A549 treated with GW870086 at 1 μM for 4 hours (cell line): ENCODE measurements at places on chromosomes 7 and 10. TPM values are rescaled to one million over a fixed set of nuclear protein-coding genes. Genes with fewer than 3 reads are reported as not detected.

Gene TCF7L2
- 14.3 to 19.7 TPM (median 17.6 TPM) in 5 replicates for total RNA-seq

Gene SFTPA1
- total RNA-seq: not detected in 5 replicates

Gene EPHB6
- 0.35 to 0.98 TPM (median 0.57 TPM) in 5 replicates for total RNA-seq

Gene CALML5
- not detected in 5 replicates for total RNA-seq

Gene PTPN20
- 3.7 to 4.7 TPM (median 4.1 TPM) in 5 replicates for total RNA-seq

Gene SEC61A2
- 12.2 to 13.6 TPM (median 12.7 TPM) in 5 replicates for total RNA-seq

Gene ANKMY2
- total RNA-seq: 12.6 to 14.8 TPM (median 14.3 TPM) in 5 replicates

Gene CYP2C18
- total RNA-seq: 0.05 to 0.08 TPM (median 0.07 TPM) in 3 of 5 replicates, not detected in the others

Gene TEX36
- total RNA-seq: not detected in 5 replicates

Gene LLCFC1
- total RNA-seq: not detected in 5 replicates

Gene LSM8
- 39.2 to 56.0 TPM (median 44.1 TPM) in 5 replicates for total RNA-seq

Gene RADIL
- 1.4 to 3.0 TPM (median 2.2 TPM) in 5 replicates for total RNA-seq

Gene LRRTM3
- not detected in 5 replicates for total RNA-seq

Gene DYDC2
- 0.13 to 0.17 TPM in 2 of 5 replicates, not detected in the others for total RNA-seq

Gene INA
- 20.9 to 29.2 TPM (median 23.3 TPM) in 5 replicates for total RNA-seq

Gene EPO
- total RNA-seq: 0.09 TPM in 1 of 5 replicates, not detected in the others

Gene CHST3
- 39.3 to 51.6 TPM (median 50.0 TPM) in 5 replicates for total RNA-seq

Gene FAM25C
- total RNA-seq: 1.0 to 2.3 TPM (median 1.8 TPM) in 4 of 5 replicates, not detected in the other

Gene NUTM2E
- total RNA-seq: 0.23 to 0.87 TPM (median 0.43 TPM) in 5 replicates

Gene SLC13A1
- not detected in 5 replicates for total RNA-seq
